ENCODE measurements at places on chromosomes 2 and 18.

DNA sequence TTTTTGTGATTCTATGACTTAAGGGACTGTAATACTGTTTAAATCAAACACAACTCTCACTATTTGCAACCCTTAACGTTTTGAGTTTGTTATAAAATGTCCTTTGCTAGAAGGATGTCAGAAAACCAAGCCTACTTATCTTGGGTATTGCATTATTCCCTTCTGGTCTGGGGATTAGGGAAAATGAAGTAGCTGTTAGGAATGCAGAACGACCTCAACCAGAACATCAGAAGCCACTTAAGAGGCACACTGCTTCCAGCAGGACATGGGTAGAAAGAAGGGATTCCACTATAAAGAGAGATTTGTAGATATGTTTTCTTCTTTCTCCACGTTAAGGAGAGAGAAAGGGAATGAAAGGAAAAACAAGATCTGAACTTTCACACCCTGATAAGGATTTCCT, 101.2 kb downstream of the SETBP1 start:
- no peak for DNase-seq

GRCh38 chr18:36620788-36621187, 208.0 kb downstream of the TPGS2 start:
- DNase-seq = no peak

DNA sequence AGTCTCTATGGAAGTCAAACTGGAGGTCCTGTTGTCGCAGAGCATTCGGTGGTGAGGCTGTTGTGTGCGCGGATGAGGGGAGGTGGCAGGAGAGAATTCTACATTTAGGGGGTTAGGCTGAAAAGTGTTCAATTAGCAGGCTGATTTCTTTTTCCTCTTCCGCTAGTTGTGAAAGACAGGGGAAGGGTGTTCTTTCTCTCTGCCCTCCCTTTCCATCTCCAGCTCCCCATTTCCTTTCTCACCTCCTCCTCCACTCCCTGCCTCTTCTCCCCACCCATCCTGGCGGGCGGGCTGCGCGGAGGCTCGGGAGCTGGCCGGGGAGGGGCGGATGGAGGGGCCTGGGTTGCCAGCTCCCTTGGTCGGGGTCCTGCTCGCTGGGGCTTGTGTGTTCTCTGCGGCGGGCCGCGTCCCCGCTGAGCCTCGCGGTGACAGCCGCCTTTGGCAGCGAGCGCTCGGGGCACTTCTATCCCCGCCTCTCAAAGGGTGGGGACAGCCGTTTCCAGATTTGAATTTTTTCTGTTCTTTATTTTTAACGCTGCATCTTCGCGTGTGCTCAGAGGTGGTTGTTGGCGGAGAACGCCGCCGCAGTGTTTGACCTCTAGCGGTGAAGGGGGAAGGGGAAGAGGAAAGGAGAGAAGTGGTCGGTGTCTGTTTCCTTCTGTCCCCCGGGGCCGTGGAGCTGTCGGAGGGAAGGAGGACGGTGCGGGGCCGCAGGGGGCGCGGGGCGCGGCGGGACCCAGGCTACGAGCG, 3.6 kb downstream of the SOX11 start:
- DNase-seq = no peak

DNA sequence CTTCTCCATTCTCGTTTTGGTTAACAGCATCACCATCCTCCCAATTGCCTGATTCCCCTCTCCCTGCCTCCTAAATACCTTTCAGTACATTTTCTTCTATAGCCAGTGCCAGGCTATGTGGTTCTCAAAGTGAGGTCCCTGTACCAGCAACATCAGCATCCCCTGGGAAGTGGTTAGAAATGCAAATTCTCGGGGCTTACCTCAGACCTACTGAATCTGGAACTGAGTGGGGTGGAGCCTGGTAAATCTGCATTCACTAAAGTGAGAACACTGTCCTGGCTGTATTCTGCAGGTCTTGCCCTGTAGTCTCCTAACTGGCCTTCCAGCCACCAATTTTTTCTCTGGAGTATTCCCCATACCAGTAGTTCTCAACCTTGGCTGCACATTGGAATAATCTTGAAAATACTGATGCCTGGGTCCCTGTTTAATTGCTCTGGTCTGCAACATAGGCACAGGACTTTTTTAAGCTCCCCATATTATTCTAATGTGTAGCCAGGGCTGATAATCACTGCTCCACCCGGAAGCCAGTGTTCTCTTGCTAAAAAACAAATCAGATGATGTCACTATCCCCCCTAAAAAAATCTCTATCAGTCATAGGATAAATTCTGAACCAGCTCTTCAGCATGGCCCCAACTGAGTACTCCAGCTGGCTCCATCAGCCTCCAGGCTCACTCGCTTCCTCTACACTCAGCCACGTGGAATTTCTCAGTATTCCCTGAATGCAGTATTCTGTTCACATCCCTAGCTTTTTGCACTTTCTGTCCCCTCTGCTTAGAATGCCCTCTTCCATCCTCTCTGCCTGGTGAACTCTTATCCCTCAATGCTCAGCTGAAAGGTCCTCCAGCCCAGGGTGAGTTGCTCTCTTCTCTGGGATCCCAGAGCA, 98.4 kb downstream of the CDK15 start:
- DNase-seq = no peak

- no peak for DNase-seq
Measured at GRCh38 chr2:44578471-44579093, 216.8 kb downstream of the CAMKMT start.

- DNase-seq = peak; percentile 57
Measured at GRCh38 chr2:160694631-160695030, 201.0 kb upstream of the RBMS1 start.
